ENCODE measurements at places on chromosomes 5 and 9.

- no peak for DNase-seq
Observed at GRCh38 chr5:19977099-19977498, 10.9 kb downstream of the CDH18 start.

DNA sequence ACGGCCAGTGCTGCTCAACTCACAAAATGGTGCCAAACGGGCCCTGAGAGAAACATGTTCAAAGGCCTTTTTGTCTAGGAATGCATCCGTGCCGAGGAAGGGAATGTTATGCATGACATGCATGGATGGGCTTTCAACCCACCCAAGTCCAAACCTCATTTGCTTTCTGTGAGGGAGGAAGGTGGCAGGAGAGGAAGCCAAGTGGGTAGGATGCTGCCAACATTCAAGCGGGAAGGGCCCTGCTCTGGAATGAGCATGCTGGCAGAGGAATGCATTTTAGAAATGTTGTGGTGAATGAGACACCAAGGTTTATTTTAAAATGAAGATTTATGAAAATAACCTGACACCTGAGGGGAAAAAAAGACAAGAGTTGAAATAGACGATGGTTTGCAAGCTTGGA is 479.1 kb downstream of the CCDC171 start:
- no peak for DNase-seq

- no peak for DNase-seq
Observed at GRCh38 chr5:134086943-134087305, 27.6 kb upstream of the TCF7 start.

DNA sequence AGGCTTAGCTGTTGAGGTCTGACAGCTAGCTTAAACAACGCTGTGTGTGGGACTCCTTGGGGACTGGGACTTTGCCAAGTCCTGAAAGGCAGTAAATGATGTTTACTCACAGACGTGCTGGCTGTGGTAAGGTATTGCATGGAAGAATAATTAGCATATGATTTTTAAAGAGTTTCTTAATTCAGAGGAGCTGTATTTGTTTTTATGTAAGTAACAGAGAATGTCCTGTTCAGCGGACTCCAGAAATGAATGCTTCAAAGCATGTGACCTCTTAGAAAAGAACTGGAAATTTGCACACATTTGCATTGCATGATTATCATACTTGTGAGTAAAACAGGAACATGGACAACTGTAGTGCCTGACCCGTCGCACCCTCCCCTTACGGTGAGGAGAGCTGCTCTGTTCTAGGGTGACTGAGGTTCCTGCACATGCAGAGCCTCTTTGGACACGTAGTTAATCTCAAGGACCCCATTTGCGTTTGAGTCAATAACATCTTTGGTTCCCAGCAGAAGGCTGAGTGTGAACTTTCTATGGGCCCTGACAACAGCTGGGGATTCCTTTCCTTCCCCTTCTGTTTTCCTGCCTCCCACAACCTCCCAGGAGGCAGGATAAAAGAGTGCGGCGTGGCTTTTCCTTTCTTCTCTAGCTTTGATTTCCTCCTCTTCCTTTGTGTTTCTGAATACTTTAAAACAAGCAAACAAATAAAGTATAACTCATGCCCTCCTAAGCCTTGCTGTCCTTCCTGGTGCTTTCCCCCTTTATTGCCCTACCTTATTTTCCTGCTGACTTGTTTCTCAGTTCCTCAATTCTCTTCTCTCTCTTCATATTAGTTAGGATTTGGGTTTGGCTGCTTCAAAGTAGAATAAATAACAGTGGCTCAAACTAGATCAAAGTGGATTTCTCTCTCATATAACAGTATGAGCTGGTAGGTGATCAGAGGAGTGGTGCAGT is 157.2 kb upstream of the CD180 start:
- peak; percentile 13 for DNase-seq

GRCh38 chr5:103177543-103177942 is 57.4 kb downstream of the PPIP5K2 start:
- DNase-seq: no peak

DNA sequence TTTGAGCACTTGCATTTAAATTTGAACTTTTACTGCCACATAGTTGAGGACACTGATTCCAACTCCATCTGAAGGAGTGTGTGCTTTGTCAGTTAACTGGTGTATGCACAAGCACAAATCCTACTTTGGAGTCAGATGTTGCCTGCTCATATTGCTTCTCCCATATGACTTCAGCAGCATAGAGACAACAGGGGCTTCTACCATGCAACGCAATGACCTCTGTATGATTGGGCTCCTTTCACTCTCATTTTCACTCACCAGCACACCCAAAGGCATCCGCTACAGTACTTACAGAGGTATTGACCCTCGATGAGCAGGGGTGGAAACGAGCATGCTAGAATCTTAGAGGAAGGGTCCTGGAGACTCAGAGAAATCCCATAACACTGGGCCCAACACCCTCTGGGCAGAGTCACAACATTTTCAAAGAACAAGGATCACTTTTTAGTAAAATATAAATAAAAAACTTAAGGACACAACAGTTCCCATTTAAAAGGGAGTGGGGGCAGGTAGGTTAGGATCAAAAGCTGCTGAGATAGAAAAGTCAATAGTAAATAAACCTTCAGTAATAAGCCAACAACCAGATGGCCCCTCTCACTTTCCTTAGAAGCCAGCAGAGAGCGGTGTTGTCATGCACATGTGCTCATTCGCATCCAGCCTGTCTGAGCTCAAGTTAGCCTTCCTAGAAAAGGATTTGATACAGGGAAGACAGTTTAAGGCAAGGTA is 203.8 kb downstream of the SNCAIP start:
- DNase-seq: peak; percentile 58

DNA sequence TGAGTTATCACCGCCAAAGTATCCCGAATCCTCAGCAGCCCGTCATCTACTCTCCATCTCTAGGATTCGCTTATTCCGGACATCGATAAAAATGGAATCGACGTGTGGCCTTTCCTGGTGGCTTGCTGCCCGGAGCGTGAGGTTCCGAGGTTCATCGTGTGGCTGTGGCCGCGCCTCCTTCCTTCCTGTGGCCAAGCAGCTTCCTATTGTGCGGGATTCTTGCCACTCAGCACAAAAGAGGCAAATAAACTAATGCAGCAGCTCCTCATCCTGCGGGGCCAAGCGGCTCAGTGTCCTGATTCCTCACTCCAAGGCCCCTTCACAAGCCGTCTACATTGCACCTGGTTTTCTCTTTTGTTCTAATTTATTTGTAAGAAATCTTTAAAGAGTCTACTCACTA is 800.9 kb downstream of the CDH9 start:
- DNase-seq: no peak

DNA sequence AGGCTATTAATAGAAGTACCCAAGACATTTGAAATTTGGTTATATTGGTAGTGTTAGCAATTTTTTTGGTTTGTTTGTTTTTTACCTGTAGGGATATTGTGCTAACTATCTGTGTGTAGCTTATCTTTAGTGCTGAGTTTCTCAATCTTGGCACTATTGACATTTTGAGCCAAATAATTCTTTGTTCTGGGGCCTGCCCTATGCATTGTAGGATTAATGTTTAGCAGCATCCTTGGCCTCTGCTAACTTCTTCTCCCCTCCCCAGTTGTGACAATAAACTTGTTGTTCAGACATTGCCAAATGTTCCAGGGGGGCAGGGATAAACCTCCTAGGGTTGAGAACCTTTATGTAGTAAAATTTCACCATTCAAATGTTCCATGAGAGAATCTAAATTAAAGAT is 4.0 kb downstream of the FBXO4 start:
- no peak for DNase-seq

- DNase-seq: no peak
Observed at GRCh38 chr5:31819926-31820516, 181.1 kb downstream of the PDZD2 start.

- DNase-seq: no peak
Observed at GRCh38 chr5:109345699-109346098, 64.1 kb downstream of the PJA2 start.

DNA sequence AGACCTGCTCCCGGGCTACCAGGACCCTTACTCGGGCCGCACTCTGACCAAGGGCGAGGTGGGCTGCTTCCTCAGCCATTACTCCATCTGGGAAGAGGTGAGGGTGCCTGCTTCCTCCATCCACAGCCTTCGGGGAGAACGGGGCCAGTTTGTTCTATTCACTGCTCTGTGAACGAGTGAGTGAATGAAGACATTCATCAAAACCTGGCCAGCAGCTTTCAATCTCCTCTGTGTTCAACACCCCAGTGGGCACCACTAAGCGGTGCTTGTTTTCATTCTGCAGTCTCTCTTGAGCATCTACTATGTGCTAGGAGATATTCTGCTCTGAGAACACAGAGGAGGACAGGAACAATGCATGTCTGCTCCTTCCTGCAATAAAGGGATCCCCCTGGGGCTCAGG is 10.6 kb downstream of the CERCAM start:
- no peak for DNase-seq
